ENCODE measurements at places on chromosomes 7 and 10.

DNA sequence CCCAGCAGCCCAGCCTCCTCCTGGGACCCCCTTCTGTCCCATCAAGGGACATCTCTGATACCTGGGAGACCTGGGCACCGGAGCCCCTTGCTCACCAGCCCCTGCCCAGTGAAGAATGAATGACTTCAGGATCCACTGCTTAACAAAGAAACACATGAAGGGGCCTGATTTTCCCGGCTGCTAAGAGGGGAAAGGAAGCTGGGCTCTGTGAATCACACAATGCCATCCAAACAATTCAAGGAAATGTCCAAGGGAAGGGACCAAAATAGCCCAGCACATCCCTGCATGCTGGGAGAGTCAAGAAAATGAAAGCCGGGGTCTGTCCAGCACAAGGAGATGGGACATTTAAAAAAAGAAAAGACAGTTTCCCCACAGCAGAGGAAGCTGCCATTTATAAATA, 128.7 kb upstream of the JCAD start:
- DNase-seq: no peak

- DNase-seq: no peak
Observed at GRCh38 chr10:5466451-5467206, 32.7 kb downstream of the CALML5 start.

DNA sequence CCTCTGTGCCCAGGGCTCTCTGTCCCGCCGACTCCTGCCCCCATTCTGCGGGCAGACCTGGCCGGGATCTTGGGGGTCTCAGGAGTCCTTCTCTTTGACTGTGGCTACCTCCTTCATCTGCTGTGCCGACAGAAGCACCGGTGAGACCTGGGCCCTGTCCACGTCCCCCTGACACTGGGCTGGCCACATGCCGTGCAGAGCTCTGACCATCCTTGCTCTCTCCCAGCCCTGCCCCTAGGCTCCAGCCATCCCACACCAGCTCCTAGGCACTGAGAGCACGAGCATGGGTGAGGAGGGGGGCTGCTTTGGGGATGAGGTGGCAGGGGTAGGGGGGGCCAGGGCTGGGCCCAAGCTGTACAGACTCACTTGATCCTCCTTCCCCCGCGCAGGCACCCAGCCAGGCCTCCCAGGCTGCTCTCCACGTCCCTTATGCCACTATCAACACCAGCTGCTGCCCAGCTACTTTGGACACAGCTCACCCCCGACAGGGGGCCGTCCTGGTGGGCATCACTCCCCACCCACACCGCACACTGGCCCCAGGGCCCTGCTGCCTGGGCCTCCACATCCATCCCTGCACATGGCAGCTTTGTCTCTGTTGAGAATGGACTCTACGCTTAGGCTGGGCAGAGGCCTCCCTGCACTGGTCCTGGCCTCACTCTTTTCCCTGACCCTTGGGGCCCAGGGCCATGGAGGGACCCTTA, 4.8 kb upstream of the PILRB start:
- DNase-seq: no peak

- no peak for DNase-seq
Observed at GRCh38 chr7:92797284-92797683, 39.1 kb downstream of the CDK6 start.

- DNase-seq: no peak
Observed at GRCh38 chr7:49111706-49112105, 187.4 kb downstream of the CDC14C start.

GRCh38 chr10:129097776-129098330, 369.2 kb upstream of the MGMT start:
- DNase-seq: no peak

DNA sequence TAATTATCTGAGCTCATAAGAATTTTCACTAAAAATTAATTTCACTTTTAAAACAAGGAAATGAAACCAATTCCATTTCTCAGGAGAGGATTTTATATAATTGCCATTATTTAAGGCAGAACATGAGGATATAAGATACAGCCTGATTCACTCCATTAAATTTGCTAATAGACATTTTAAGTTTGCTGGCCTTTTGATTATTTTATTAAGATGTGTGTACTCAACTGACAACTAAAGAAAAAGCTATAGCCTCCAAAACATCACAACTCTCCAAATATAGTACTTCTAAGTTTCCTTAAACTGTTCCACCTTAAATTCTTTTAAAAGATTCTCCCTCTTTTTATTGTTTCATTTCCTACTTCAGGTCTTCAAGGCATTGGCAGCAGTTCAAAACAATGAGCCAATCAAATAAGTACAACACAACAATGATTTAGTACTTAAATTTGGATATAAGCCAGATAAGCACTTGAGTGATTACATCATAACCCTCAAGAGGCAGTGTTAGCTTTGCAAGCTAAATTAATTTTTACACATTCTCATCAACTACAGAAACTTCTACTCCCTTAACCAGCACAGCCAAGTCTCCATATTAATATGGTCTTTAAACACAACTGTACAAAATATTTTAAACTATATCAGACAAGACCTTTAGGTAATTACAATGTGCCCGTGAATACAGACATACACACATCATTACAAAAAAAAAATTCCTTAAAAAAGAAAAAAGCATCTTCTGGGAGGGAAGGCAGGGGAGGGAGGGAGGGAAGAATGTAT, 121.8 kb downstream of the KMT2C start:
- peak; percentile 91 for DNase-seq

DNA sequence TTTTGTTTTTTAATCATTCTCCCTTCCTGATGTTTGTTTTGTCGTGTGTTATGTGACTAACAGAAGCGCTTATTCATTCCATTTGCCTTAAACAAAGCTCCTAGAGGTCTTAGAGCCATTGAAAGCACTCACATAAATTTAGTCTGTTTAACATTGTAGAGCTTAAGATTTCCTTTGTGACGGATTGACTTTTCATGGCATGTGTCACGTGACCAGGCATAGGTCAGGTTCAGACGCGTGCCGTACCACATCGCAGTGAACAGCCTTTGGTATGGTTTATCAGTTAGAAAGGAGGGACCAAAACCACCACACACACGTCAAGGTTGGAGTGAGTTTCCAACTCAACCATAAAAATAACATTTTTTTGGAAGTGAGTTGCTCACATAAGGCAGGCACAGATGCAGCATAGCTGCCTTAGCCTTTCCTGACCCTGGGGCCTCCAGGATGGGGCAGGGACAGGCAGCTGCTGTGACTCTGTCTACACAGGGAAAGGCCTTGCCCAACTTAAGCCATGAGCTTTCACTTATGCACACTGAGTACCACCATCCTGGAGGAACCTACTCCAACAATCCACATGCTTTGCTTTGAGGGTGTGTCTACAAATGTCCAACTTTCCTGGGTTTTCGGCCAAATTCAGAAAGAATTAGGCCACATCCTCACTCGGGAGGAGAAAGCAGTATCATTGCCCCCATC, 55.5 kb downstream of the WDFY4 start:
- no peak for DNase-seq

- DNase-seq: no peak
Observed at GRCh38 chr10:79221110-79222051, 125.9 kb upstream of the PPIF start.

- DNase-seq: no peak
Observed at GRCh38 chr7:35450456-35451214, 196.7 kb upstream of the TBX20 start.

- DNase-seq: no peak
Observed at GRCh38 chr10:12547301-12547771, 198.0 kb downstream of the CAMK1D start.

GRCh38 chr10:47030191-47030703, 119.0 kb downstream of the PTPN20 start:
- DNase-seq: no peak
